Gastroesophageal sphincter (tissue), 4 donors: ENCODE measurements at places on chromosomes 4 and X. TPM values are rescaled to one million over a fixed set of nuclear protein-coding genes. Genes with fewer than 3 reads are reported as not detected.

TNIP3 gene
- total RNA-seq = not detected

BTC gene
- 50.8 TPM for total RNA-seq

FAM13A gene
- 46.9 TPM for total RNA-seq

HHIP gene
- total RNA-seq = 0.10 TPM

HSFX2 gene
- total RNA-seq = not detected

PRSS12 gene
- total RNA-seq = 0.13 TPM

ZCCHC18 gene
- 1.0 TPM for total RNA-seq

CT55 gene
- total RNA-seq = not detected

CISD2 gene
- 22.2 TPM for total RNA-seq

SAGE1 gene
- total RNA-seq = not detected

CXCR3 gene
- total RNA-seq = not detected

SULT1E1 gene
- total RNA-seq = not detected

LINC00632 gene
- 23.5 TPM for total RNA-seq

LPAR4 gene
- total RNA-seq = 1.4 TPM

PCDH10 gene
- total RNA-seq = 0.27 TPM

IL3RA gene
- 7.0 TPM for total RNA-seq

USP26 gene
- total RNA-seq = not detected

CT45A5 gene
- total RNA-seq = not detected

RTL3 gene
- total RNA-seq = 8.1 TPM

ERAS gene
- not detected for total RNA-seq

MAP3K15 gene
- total RNA-seq = 0.13 TPM

RAB9B gene
- 13.2 TPM for total RNA-seq

COL25A1 gene
- total RNA-seq = 1.8 TPM

STPG2 gene
- not detected for total RNA-seq

MGAT4D gene
- not detected for total RNA-seq

MXRA5 gene
- 0.62 TPM for total RNA-seq
